Psoas muscle (tissue), 8 donors: ENCODE measurements at places on chromosomes 2 and 18.

GRCh38 chr2:96913398-96914202 lies 43.7 kb upstream of the SEMA4C start:
- no peak overlapping the region for H3K4me3 ChIP-seq
- H3K27me3 ChIP-seq = no peaks in the 10 kb centered on the region
- no peak overlapping the region for H3K27ac ChIP-seq
- H3K4me1 ChIP-seq = no peaks in the 10 kb centered on the region
- DNase-seq = no peak

DNA sequence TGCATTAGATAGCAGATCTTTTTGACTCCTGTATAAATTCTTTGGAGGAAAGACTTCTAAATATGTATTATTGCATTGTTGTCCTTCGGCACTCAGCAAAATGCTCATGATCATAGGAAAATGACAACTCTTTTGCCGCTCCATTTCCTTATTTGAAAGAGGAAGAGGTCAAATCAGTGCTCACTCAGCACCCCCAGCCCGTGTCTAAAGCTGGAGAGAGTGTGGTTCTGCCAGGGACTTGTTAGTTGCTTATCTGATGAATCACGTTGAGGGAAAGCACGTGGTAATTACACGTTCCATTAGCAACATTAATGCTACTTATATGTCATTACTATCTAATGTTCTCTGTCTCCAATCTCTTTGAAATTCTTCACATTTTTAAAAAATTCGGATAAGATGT lies 46.0 kb upstream of the MBP start:
- H3K4me1 ChIP-seq = no peaks in the 10 kb centered on the region
- no peaks in the 10 kb centered on the region for H3K27me3 ChIP-seq
- H3K4me3 ChIP-seq = no peak overlapping the region
- DNase-seq = no peak

- H3K27ac ChIP-seq = no peak overlapping the region
- H3K4me1 ChIP-seq = no peaks in the 10 kb centered on the region
- H3K4me3 ChIP-seq = no peak overlapping the region
- no peak for DNase-seq
- no peaks in the 10 kb centered on the region for H3K36me3 ChIP-seq
Measured at GRCh38 chr2:158255257-158255656, 153.6 kb downstream of the UPP2 start.

DNA sequence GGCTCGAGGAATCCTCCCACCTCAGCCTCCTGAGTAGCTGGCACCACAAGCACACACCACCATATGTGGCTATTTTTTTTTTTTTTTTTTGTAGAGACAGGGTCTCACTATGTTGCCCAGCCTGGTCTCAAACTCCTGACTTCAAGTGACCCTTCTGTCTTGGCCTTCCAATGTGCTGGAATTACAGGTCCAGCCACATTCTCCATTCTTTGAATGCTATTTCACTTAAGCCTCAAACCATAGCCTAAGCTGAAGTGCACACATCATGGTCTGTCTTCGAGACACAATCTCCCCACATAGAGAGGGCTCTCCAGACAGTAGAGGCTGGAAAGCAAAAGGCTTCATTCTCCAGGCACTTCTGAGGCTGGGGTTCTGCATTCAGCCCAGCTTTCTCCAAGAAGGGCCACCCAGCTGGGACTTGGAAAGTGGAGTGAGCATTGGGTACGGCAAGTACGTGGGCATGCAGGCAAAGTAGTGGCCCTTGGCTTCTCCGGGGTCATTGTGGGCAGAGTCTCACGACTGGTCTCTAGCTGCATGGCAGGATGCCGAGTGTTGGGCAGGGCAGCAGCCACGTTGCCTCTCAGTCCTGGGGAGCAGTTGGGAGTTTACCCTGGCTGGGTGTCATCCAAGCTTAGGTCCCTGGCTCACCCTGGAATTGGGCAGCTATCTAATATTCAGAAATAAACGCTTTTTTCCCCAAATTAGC lies 78.2 kb upstream of the SMAD7 start:
- peak; percentile 39 for DNase-seq
- no peak overlapping the region for H3K4me3 ChIP-seq
- no peaks in the 10 kb centered on the region for H3K4me1 ChIP-seq

- H3K4me1 ChIP-seq = no peaks in the 10 kb centered on the region
- H3K27me3 ChIP-seq = no peaks in the 10 kb centered on the region
- no peak for DNase-seq
- no peak overlapping the region for H3K27ac ChIP-seq
- H3K36me3 ChIP-seq = no peaks in the 10 kb centered on the region
Measured at GRCh38 chr2:8594731-8595427, 87.0 kb upstream of the ID2 start.

DNA sequence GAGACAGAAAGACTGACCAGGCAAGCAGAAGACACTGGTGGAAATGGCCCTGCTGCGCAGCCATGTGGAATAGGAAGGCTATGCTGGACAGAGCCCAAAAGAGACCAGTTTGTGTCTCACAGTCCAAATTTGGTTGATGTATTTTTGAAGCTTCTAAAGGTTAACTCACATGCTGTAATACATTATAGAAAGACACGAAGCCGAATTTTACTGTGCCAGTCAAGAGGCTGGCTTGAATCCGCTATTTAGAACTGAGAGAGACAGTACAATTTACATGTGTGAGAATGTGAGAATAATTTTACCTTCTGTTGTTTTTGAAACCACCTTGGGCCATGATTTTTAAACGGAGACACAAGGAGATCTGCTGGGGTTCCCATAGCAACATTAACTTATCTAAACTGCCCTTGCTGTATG lies 113.6 kb downstream of the METTL8 start:
- DNase-seq = no peak
- peaks cover 10% of the 10 kb centered on the region for H3K4me1 ChIP-seq
- no peak overlapping the region for H3K27ac ChIP-seq
- H3K36me3 ChIP-seq = peaks cover 15% of the 10 kb centered on the region
- H3K4me3 ChIP-seq = no peak overlapping the region
- H3K27me3 ChIP-seq = no peaks in the 10 kb centered on the region

GRCh38 chr2:126671488-126671887 lies 15.5 kb downstream of the GYPC start:
- no peaks in the 10 kb centered on the region for H3K27me3 ChIP-seq
- peak overlapping the region; percentile 58 for H3K27ac ChIP-seq
- no peak overlapping the region for H3K4me3 ChIP-seq
- DNase-seq = peak; percentile 67
- H3K36me3 ChIP-seq = peaks cover 4% of the 10 kb centered on the region

- no peak overlapping the region for H3K27ac ChIP-seq
- no peaks in the 10 kb centered on the region for H3K4me1 ChIP-seq
- H3K36me3 ChIP-seq = no peaks in the 10 kb centered on the region
- no peak for DNase-seq
- peaks cover 8% of the 10 kb centered on the region for H3K27me3 ChIP-seq
Measured at GRCh38 chr2:239657992-239658391, 257.2 kb upstream of the HDAC4 start.

DNA sequence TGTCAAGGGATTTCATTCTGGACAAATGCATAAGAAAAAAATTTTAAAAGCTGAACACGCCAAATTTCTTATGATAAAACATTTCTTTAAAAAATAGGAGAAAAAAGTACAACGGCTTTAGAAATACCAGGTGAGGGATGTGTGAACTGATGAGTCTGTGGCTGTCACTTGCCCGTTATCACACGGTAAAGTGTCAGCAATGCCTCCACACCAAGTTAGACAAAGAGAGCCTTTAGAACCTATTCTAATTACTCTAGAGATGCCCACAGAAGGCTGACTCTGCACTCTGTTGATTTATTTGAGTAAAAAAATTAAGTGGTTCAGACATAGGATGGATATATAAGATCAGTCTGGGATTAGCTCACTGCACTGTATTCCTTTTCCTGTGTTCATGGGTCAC lies 523.8 kb downstream of the RNF144A start:
- no peak overlapping the region for H3K27ac ChIP-seq
- no peak overlapping the region for H3K4me3 ChIP-seq
- H3K27me3 ChIP-seq = peaks cover 12% of the 10 kb centered on the region
- no peak for DNase-seq
- H3K36me3 ChIP-seq = no peaks in the 10 kb centered on the region
- H3K4me1 ChIP-seq = no peaks in the 10 kb centered on the region

GRCh38 chr2:168097431-168097830 lies 150.0 kb downstream of the STK39 start:
- no peaks in the 10 kb centered on the region for H3K27me3 ChIP-seq
- no peaks in the 10 kb centered on the region for H3K36me3 ChIP-seq
- no peak overlapping the region for H3K27ac ChIP-seq

DNA sequence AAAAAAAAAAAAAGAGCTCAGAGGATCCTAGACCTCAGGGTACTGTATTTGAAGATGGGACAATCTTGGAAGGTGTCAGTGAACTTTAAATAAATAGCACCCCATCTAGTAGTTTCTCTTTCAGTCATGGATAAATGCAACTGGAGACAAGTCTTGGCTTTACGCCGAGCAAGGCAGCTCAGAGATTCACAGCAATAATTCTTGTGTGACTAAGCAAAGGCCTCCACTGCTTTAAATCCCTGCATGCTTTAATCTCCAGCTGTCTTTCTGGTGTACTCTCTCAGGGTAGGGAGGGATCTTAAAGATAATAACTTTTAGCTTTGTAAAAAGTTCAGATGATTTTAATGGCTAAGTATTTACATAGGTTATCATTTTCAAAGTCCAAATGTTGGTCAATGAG lies 36.3 kb downstream of the NRXN1 start:
- H3K27me3 ChIP-seq = no peaks in the 10 kb centered on the region
- H3K36me3 ChIP-seq = no peaks in the 10 kb centered on the region
- H3K27ac ChIP-seq = no peak overlapping the region
- no peaks in the 10 kb centered on the region for H3K4me1 ChIP-seq
- no peak overlapping the region for H3K4me3 ChIP-seq

GRCh38 chr18:25332002-25332401 lies 20.0 kb downstream of the ZNF521 start:
- no peaks in the 10 kb centered on the region for H3K27me3 ChIP-seq
- no peak for DNase-seq
- no peak overlapping the region for H3K27ac ChIP-seq
- no peaks in the 10 kb centered on the region for H3K36me3 ChIP-seq

GRCh38 chr2:165536851-165537499 lies 67.5 kb downstream of the CSRNP3 start:
- no peak overlapping the region for H3K4me3 ChIP-seq
- no peaks in the 10 kb centered on the region for H3K4me1 ChIP-seq
- no peak for DNase-seq
- H3K36me3 ChIP-seq = no peaks in the 10 kb centered on the region

- H3K27ac ChIP-seq = no peak overlapping the region
- peak; percentile 42 for DNase-seq
- H3K4me1 ChIP-seq = peaks cover 3% of the 10 kb centered on the region
- H3K27me3 ChIP-seq = no peaks in the 10 kb centered on the region
- H3K4me3 ChIP-seq = no peak overlapping the region
Measured at GRCh38 chr2:239167011-239167673, 233.7 kb downstream of the HDAC4 start.

- no peak overlapping the region for H3K4me3 ChIP-seq
- H3K27me3 ChIP-seq = no peaks in the 10 kb centered on the region
- H3K27ac ChIP-seq = no peak overlapping the region
- no peaks in the 10 kb centered on the region for H3K36me3 ChIP-seq
- DNase-seq = no peak
Measured at GRCh38 chr2:235080101-235080500, 128.3 kb downstream of the SH3BP4 start.

DNA sequence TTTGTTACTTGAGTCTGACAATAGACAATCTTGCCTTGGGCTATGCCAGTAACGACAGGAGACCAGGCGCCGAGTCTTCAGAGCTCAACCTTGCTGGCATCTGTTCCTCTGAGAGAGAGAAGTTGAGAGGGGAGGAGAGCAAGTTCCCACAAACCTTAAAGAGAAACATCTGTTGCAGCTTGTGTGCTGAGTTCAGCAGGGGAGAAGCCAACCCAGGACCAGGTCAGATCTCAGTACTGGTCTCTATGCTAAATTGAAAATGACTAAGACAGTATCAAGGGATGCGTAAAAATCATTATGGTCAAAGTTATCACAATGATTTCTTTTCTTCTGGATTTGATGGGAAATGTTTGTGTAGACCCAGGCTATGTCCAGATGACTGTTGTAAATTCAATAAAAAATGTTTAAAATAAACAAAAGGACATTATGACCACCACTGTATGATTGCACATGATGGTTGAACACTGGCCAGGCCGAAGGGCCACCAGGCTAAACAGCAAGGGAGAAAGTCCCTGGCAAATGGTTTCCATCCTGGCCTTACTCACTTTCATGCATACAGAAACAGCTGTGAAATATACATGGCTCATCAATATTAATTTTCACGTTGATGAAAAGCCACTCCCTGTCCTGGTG lies 100.3 kb upstream of the PMAIP1 start:
- H3K4me1 ChIP-seq = no peaks in the 10 kb centered on the region
- H3K27ac ChIP-seq = no peak overlapping the region
- no peaks in the 10 kb centered on the region for H3K36me3 ChIP-seq
- DNase-seq = no peak
- H3K4me3 ChIP-seq = no peak overlapping the region

DNA sequence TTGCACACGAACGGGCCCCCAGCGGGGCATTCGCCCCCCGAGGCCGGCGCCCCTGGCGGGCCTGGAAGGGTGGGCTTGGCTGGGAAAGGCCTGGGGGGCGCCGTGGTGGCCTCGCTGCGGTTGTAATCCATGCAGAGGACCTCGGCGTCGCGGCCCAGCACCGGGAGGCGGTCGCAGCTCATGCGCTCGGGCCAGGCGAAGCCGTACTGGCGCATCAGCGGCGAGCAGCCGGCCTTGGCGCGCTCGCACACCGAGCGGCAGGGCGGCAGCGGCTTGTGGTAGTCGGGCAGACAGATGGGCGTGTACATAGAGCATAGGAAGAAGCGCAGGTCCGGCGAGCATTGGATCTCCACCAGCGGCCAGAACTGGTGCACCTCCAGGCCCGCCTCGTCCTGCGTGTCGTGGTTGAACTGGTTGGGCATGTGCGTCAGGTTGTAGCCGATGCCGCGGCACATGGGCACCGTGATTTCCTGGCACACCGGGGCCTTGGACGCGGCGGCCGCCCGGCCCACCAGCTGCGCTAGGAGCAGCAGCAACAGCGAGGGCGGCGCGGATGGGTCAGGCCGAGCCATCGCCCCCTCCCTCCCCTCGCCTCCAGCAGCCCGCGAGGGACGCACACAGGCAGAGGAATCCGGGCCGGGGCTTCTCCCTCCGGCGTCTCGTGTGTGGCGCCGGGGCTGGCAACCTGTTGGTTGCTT lies 1.4 kb downstream of the FZD5 start:
- peak overlapping the region; percentile 93 for H3K4me3 ChIP-seq
- H3K27ac ChIP-seq = peak overlapping the region; percentile 86
- H3K4me1 ChIP-seq = peaks cover 23% of the 10 kb centered on the region
- peak; percentile 67 for DNase-seq
- H3K27me3 ChIP-seq = no peaks in the 10 kb centered on the region
- H3K36me3 ChIP-seq = peaks cover 13% of the 10 kb centered on the region

- H3K27ac ChIP-seq = no peak overlapping the region
- no peak for DNase-seq
- no peak overlapping the region for H3K4me3 ChIP-seq
- H3K4me1 ChIP-seq = no peaks in the 10 kb centered on the region
- no peaks in the 10 kb centered on the region for H3K27me3 ChIP-seq
Measured at GRCh38 chr2:189013031-189013430, 38.9 kb downstream of the COL3A1 start.

DNA sequence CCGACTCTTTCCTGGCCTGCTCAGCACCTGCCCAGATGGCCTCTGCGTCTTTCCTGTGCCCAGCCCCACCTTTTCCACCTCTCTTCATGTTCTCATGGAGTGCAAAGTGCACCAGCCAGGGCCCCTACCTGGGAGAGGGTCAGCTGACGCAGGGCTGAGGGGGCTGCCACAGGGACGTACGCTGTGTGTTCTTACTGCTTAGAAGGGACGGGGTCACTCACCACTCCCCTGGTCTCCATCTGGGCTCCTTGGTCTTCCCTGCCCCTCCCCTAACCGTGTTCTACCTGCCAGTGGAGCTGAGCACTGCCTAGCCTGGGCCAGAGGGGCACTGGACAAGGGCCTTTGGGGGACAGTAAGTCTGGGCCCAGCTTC lies 8.6 kb downstream of the ERFE start:
- H3K4me3 ChIP-seq = no peak overlapping the region
- H3K27me3 ChIP-seq = peaks cover 6% of the 10 kb centered on the region
- H3K27ac ChIP-seq = peak overlapping the region; percentile 9
- H3K36me3 ChIP-seq = peaks cover 51% of the 10 kb centered on the region
- peaks cover 9% of the 10 kb centered on the region for H3K4me1 ChIP-seq
